ENCODE measurements at places on chromosomes 1 and 21. TPM values are rescaled to one million over a fixed set of nuclear protein-coding genes. Genes with fewer than 3 reads are reported as not detected.

Gene TSPEAR
- total RNA-seq: not detected

Gene FAM177B
- not detected for total RNA-seq

Gene PAFAH2
- 7.8 TPM for total RNA-seq

Gene SELL
- total RNA-seq: 0.24 TPM

Gene CLDN8
- total RNA-seq: not detected

Gene PGBD5
- 0.37 TPM for total RNA-seq

Gene LYPD8
- not detected for total RNA-seq

Gene AMY1A
- total RNA-seq: not detected

Gene GSTM1
- total RNA-seq: not detected

Gene RIPK4
- total RNA-seq: 17.9 TPM

Gene KIF21B
- 2.2 TPM for total RNA-seq

Gene FBXO2
- 9.1 TPM for total RNA-seq

Gene PALMD
- 0.37 TPM for total RNA-seq

Gene CD247
- total RNA-seq: 0.93 TPM

Gene DAB1
- not detected for total RNA-seq

Gene LCE1F
- total RNA-seq: not detected

Gene RPL11
- total RNA-seq: 1,410 TPM

Gene BCAN
- total RNA-seq: 0.12 TPM

Gene SUCO
- total RNA-seq: 9.1 TPM

Gene HAO2
- not detected for total RNA-seq

Gene KCNK2
- total RNA-seq: not detected

Gene CFHR5
- total RNA-seq: not detected

Gene GRIK3
- not detected for total RNA-seq

Gene FLG
- total RNA-seq: 0.01 TPM

Gene DLGAP3
- total RNA-seq: 0.22 TPM

Gene BRINP2
- 0.15 TPM for total RNA-seq

Gene PYHIN1
- total RNA-seq: not detected

Gene CACHD1
- 1.4 TPM for total RNA-seq

Gene LMX1A
- total RNA-seq: not detected

Gene CD101
- total RNA-seq: 0.23 TPM

Gene OR10Z1
- total RNA-seq: not detected

Gene FABP3
- not detected for total RNA-seq

Gene FAM72A
- 8.7 TPM for total RNA-seq

Gene IL6R
- total RNA-seq: 27.2 TPM

Gene SH3D21
- total RNA-seq: 2.5 TPM

Gene KRTAP19-3
- total RNA-seq: not detected

Gene TRMT13
- 7.2 TPM for total RNA-seq

Gene EPRS1
- 76.3 TPM for total RNA-seq

Data from A549 treated with Mapracorat at 1 μM for 4 hours (cell line).